CD8-positive, alpha-beta T cell (primary cell): ENCODE measurements at places on chromosomes 4 and X. TPM values are rescaled to one million over a fixed set of nuclear protein-coding genes. Genes with fewer than 3 reads are reported as not detected.

LNX1 gene
- not detected for total RNA-seq

DNA sequence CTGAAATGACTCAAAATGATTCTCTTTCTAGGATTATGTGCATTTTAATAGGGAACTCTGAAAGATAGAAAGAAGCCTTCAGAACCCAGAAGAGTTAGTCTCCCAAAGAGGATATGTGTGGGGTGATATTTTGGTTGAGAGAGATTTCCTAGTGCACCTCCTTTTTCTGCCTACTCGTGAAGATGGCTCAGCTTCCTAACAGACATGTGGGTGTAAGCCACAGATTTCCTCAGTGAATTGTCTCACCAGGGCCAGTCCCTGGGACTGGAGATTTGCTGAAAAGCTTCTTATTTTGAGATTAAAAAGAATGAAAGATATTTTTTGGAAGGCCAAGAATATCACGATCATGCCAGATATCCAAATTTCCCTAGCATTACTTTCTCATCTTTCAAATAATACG lies 42.8 kb downstream of the MAGEB17 start:
- DNase-seq, result no peak

DNA sequence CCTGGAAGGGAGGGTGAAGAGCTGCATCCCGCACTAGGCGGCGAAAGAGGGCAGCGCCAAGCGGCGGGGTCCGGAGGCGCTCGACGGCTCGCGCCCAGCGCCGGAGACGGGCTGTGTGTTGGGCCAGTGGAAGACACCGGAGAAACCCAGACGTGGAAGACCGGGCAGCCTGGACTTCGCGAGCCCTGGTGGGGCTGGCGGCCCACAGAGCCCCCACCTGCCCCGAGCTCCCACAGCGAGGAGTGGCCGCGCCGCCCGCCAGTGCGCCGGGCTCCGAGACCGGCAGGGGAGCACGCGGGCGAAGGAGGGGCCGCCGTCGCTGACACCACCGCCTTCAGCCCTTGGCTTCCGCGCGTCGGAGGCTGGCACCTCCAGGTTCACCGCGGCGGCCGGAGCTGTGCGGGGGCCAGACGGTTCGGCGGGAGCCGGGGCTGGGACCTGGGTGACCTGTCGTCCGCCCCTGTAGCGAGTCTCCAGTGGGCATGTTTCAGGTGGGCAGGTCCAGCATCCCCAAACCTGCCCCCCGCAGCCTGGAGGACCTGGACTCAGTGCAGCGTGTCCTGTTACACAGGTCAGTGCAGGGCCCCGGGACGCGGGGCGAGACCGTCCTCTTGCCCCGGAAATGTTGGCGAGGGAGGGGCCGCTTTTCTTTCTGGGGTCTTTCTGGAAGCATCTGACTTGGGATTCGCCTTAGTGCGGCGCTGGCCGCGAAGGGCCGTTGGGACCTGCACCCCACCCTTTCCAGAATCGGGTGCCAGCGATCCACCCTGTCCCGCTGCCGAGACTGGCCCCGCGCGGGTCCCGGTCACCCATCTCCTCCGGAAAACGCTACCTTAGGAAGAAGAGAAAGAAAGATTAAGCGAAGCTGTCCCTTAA lies 9.6 kb upstream of the INTU start:
- no peak for DNase-seq

- no peak for DNase-seq
Measured at GRCh38 chr4:16505726-16506125, 279.5 kb upstream of the TAPT1 start.

GRCh38 chr4:156362581-156362980 lies 408.9 kb upstream of the CTSO start:
- DNase-seq, result no peak
